ENCODE measurements at places on chromosomes 7 and 10.

GRCh38 chr7:151381098-151381347, 28.8 kb downstream of the WDR86 start:
- DNase-seq: no peak

DNA sequence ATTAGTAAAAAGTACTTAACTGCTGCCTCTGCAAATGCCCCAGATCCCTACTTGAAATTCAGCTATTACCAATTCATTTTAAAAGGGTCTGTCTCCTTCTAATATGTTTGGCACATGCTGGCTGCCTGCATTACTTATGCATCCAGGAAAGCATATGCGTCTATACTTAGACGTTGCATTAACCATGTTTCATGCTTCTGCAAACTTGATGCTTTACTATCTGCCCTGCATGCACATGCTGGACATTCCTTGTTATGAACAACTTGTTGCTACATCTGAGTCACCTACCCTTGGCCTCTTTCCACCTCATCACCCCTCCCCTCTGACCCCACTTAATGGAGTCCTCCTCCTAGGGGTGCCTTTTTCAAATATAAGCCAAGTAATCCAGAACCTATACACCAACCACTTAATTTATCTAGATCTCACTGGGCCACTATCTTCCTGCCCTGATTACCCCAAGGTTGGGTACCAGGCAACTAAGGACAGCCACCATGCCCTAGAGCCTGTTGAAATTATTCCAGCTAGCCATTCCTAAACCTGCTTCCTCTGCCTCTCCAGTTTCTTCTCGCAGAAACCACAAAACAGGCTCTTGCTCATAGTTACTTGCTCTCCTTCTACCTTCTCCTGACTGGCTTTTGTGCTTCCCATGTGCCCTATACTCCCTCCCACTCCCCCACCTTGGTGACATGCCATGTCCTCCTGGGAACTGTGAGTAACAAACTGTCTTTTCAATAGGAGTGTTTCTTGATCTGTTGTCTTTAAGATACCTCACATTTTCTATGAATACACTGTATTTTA, 1187.9 kb downstream of the REEP3 start:
- no peak for DNase-seq

DNA sequence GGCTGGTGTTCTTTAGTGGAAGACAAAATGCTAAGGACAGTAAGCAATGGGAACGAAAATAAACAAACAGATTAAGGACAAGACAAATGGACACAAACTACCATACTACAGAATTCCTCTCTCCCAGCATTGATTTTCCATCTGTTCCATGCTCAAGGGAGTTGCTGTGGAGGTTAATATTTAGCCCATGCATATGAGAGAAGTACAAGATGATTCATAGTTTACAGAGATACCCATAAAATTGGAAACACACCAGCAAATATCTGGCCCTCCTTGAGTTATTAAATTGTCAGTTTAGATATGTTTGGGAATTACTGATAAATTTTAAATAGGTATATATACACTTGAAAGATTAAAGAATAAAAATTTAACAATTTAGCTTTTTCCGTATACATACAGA, 69.8 kb downstream of the GLI3 start:
- DNase-seq: no peak

GRCh38 chr10:131126321-131127137, 185.0 kb downstream of the TCERG1L start:
- DNase-seq: no peak

- DNase-seq: no peak
Observed at GRCh38 chr7:120395526-120396019, 122.6 kb downstream of the KCND2 start.

GRCh38 chr7:140390466-140391190, 7.7 kb downstream of the SLC37A3 start:
- no peak for DNase-seq

GRCh38 chr7:24419511-24419910, 135.5 kb downstream of the NPY start:
- DNase-seq: no peak

- DNase-seq: no peak
Observed at GRCh38 chr10:120221873-120222485, 235.0 kb upstream of the PLPP4 start.

DNA sequence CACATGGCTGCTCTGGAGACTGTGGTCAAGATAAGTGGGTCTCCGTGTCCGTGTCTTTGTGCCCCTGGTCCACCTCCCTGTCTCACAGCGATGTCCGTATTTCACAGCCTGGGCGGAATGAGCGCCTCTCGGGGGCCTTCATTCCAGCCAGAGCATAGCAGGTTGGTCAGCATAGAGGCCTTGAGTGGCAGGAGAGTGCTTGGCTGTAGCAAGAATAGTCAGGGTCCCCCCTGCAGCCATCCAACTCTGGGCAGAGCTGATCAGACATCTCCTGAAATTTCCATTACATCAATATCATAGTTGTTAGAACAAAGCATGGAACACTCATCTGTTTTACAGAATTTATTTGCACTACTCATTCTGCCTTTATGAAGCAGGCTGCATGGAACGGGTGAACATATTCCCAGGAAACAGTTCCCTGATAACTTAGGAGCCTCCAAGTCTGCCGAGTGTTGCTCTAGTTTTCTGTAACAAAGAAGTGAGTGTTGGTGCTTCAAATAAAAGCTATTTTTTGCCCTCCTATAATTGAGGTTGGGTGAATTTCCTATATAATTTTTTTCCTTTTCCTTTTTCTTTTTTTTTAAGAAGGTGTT, 255.3 kb downstream of the INHBA start:
- DNase-seq: no peak
